Neuronal stem cell (in vitro differentiated cells): ENCODE measurements at places on chromosomes 4 and X.

- H3K36me3 ChIP-seq = peaks cover 5% of the 10 kb centered on the region
- DNase-seq = no peak
- H3K27me3 ChIP-seq = no peaks in the 10 kb centered on the region
- peaks cover 12% of the 10 kb centered on the region for H3K4me1 ChIP-seq
- H3K27ac ChIP-seq = no peak overlapping the region
These were observed 15.4 kb downstream of the ELOVL6 start for GRCh38 chr4:110183058-110183457.

GRCh38 chr4:76374798-76375197 is 46.1 kb downstream of the CCDC158 start:
- H3K27me3 ChIP-seq = no peaks in the 10 kb centered on the region
- no peak overlapping the region for H3K4me3 ChIP-seq
- H3K27ac ChIP-seq = no peak overlapping the region
- H3K4me1 ChIP-seq = peaks cover 7% of the 10 kb centered on the region

DNA sequence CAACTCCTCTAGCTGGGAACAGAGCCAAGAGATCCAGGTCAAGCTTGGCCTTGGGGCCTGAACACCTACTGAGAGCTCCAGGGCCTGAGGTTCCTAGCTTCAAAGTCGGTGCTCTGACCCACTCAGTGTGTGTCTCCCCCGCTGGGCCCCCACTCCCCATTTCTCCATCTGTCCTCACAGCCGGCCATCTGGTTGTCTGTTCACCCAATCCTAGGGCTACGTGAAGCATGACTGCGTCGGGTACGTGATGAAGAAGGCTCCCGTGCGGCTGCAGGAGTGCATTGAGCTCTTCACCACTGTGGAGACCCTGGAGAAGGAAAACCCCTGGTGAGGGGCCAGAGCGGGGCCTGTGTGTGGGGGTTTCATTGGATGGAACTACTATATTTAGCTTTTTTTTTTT is 12.3 kb downstream of the USP11 start:
- no peak overlapping the region for H3K27ac ChIP-seq
- H3K27me3 ChIP-seq = peaks cover 17% of the 10 kb centered on the region
- no peak overlapping the region for H3K4me3 ChIP-seq
- H3K4me1 ChIP-seq = no peaks in the 10 kb centered on the region

DNA sequence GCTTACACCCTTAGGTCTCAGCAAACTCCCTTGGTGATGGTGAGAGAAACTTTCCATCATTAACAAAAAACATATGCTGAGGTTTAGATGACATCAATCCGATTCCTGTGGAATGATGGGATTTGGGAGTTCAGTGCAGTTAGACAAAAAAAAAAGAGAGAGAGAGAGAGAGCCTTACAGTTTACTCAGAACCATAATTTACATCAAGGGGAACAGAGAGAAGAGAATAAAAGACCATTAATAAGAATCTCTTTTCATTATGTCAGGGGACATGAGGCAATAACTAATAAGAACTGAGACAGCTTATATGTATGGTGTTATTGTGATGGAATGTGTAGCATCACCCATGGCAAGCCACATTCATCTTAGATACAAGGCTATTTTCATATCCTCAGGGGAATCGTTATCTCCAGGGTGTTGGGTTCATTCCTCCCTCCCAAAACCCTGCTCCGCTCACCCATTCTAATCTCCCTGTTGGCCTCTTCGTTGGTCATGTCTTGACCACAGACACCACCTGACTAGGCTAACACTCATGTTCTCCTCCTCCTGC is 175.7 kb upstream of the MXRA5 start:
- no peak for DNase-seq
- H3K27me3 ChIP-seq = no peaks in the 10 kb centered on the region
- H3K36me3 ChIP-seq = no peaks in the 10 kb centered on the region
- no peak overlapping the region for H3K4me3 ChIP-seq

DNA sequence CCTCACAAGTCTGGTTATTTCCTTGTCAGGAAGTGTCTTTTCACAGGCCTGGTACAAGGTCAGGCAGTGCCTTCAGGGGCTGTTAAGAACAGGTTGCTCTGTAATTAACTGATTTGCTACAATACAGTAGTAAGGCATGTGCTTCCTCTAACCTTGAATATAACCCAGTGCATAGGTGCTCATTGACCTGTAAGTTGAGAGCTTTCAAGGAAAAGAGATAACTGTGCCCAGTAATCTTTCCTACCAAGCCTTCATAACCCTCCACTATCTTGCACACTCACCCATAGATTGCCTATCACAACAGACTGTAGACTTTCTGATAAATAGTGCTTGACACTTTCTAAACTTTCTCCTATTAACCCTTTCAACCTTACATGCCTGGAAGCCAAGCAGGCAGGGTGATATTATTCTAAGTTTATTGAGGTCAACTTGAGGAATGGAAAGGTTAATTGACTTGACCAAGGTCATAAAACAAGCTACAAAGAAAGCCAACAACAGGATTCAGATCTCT is 148.1 kb downstream of the PPARGC1A start:
- H3K4me3 ChIP-seq = no peak overlapping the region
- DNase-seq = no peak
- H3K27me3 ChIP-seq = peaks cover 5% of the 10 kb centered on the region
- H3K36me3 ChIP-seq = no peaks in the 10 kb centered on the region

DNA sequence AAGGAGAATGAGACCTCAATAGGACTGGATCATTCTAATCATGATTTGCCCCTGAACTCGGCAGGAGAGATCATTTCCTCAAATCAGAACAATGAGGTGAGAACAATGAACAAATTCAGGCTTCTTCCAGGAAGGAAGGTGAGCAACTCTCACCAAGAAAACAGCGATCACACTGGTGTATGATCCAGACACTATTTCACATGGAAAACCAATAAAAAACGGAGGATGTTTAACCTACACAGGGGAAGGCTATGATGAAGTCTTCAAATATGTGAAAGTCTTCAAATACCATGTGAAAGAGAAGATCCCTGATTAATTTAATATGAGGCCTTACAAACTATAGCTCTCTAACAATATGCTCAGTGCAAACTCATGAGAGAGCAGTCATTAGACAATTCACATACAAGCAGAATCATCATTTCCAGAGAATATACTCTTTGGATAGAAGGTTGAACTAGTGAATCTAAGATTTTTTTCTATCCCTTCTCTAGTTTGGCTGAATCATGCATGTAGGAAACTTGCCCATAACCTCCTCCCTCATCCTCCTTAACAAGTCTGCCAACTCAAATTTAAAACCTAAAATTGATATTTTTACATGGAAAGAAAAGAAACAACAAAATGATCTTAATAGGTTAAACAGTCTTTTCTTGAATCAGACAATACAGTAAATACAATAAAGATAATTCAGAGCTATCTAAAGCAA is 122.5 kb downstream of the ADAMTS3 start:
- no peaks in the 10 kb centered on the region for H3K27me3 ChIP-seq
- no peak overlapping the region for H3K27ac ChIP-seq
- H3K4me1 ChIP-seq = no peaks in the 10 kb centered on the region
- no peak overlapping the region for H3K4me3 ChIP-seq

GRCh38 chr4:142826503-142827241 is 19.4 kb downstream of the INPP4B start:
- H3K36me3 ChIP-seq = no peaks in the 10 kb centered on the region
- H3K27ac ChIP-seq = no peak overlapping the region
- H3K4me1 ChIP-seq = peaks cover 2% of the 10 kb centered on the region
- H3K27me3 ChIP-seq = no peaks in the 10 kb centered on the region

DNA sequence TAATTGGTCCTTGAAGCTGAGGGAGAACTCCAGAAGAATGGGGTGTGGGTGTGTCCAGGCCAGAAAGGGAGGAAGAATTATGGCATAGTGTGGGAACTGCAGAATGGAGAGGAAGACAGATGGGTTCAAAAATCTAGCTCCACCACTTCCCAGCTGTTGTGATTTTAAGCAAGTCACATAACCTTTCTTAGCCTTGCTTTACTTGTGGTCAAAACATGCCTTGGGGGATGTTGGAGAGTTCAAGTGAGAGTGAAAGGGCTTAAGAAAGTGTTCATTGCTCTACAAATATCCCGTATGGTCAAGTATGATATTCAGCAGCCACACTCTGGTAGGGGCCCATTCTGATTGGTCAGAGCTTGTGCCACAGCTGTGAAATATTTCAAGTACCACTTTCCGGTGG is 15.0 kb upstream of the STARD8 start:
- no peak overlapping the region for H3K27ac ChIP-seq
- H3K27me3 ChIP-seq = no peaks in the 10 kb centered on the region
- H3K4me1 ChIP-seq = no peaks in the 10 kb centered on the region
- no peaks in the 10 kb centered on the region for H3K36me3 ChIP-seq

- no peaks in the 10 kb centered on the region for H3K36me3 ChIP-seq
- no peaks in the 10 kb centered on the region for H3K27me3 ChIP-seq
- peaks cover 15% of the 10 kb centered on the region for H3K4me1 ChIP-seq
- DNase-seq = no peak
These were observed 135.1 kb upstream of the ATP6AP2 start for GRCh38 chrX:40445691-40446090.
